NCI-H774 (cell line): ENCODE measurements at places on chromosomes 1 and 21.

DNA sequence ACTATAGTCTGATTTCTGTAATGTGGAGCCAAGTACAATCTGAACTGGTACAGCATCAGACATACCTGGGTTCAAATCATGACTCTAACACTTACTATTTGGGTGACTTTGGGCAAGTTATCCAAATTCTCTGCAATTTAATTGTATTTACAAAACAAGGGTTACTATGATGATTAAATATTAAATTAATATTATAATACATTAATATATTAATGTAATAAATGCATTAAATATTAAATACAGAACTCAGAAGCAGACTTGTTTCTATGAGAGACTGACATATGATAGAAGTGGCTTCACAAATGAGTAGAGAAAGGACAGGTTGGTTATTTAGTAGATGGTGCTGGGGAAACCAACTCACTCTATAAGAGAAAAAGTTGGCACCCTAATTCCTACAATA is 27.3 kb upstream of the OTUD3 start:
- DNase-seq, result no peak

- DNase-seq, result no peak
Observed at GRCh38 chr21:17841103-17841502, 21.9 kb upstream of the C21orf91 start.

DNA sequence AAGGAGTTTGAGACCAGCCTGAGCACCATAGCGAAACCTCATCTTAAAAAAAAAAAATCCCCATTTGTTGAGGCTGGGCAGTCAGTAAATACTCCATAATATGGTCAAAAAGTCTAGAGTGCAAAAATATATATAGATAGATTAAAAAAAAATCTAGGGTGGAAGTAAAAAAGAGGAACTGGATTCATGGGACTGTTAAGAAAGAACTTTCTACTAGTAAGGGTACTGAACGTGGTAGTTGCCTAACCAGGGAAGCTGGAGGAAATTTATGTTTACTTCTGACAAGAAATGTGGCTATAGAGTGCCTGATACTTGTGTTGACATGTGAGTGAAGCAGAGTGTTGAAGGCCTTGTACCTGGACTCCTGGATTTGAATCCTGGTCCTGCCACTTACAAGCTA is 265.9 kb upstream of the FAM78B start:
- DNase-seq, result no peak

GRCh38 chr1:19460535-19461219 is 24.7 kb downstream of the CAPZB start:
- DNase-seq, result no peak

DNA sequence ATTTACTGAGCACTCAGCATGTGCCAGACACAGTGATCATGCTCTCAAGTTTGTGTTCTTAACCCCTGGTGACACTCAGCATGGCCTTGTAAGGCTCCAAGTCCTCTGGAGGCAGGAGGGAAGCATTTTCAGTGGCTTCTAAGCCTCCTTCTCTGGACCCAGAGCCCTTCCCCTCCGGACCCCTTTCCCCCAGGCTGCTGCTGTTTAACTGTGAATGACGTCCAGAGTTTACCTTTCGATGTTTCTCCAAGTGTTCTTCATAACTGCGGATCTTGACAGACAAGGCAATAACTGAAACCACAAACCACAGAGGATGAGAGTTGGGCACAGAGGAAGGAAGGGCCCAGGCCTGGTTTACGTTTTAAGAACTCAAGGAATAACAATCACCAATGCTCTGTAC is 6.5 kb downstream of the MRPS15 start:
- DNase-seq, result no peak
